ENCODE measurements at places on chromosomes 2 and 18.

- DNase-seq = no peak
Measured at GRCh38 chr2:241895712-241896641, 26.4 kb downstream of the RTP5 start.

DNA sequence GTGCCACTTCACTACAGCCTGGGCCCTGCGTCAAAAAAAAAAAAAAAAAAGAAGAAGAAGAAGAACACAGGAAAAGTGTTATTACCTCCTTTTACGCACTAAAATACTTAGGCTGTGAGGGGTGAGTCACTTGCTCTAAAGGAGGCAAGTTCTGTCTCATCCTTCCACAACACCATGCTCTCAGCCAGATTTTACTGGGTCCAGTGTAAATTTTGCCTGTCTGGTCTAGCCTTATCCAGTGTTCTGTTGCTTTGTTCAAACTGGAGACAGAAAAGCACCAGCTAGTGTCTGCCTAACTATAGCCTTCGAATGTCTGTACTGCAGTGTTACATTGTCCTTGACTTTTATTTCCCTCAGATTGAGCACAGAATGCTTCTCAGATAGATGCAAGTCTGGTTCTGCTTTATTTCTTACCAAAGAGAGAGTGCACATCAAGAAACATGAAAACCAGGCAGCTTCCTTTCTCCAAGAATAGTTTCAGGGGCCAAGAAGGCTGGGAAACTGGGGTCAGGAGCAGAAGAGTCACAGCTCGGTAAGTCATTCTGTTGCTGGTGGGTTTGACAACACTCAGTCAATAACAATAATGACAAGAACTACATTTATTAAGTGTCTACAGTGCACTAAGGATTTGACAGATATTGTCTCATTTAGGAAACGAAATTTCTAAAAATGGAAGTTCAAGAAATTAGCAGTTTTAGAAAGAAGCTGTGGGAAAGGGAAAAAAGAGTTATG, 3.1 kb upstream of the MSGN1 start:
- DNase-seq = peak; percentile 9

DNA sequence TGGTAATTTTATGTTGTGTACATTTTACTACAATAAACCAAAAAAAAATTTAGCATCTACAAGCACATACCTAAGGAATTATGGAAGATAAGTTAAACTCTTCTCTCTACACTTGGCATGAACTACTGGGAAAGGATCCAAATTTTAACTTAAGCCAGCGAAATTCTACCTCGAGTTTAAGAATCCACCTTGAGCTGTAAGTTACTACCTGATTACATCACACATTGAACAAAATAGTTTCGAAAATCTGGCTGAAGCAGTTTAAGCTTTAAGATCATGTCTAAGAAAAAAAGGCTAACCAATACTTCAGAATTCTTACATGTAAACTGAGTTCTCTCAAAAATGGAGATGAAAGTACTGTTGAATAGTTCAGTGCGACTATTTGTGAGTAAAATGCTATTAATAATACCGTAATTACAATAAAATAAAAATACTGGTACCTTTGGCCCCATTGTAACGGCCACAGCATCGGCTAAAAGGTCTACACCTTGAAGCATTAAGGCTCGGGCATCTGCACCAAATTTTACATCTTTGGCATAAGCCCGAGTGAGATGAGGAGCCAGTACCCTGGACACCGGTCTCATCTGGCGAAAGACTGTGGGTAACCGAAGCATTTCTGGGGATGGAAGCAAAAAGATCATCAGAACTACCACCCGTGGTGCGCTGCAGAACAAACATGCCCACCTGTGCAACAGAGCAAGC, 1.3 kb downstream of the HSPD1 start:
- no peak for DNase-seq

- DNase-seq = no peak
Measured at GRCh38 chr2:16960579-16960978, 294.9 kb upstream of the CYRIA start.

GRCh38 chr18:62418258-62418657, 93.1 kb downstream of the TNFRSF11A start:
- DNase-seq = no peak

DNA sequence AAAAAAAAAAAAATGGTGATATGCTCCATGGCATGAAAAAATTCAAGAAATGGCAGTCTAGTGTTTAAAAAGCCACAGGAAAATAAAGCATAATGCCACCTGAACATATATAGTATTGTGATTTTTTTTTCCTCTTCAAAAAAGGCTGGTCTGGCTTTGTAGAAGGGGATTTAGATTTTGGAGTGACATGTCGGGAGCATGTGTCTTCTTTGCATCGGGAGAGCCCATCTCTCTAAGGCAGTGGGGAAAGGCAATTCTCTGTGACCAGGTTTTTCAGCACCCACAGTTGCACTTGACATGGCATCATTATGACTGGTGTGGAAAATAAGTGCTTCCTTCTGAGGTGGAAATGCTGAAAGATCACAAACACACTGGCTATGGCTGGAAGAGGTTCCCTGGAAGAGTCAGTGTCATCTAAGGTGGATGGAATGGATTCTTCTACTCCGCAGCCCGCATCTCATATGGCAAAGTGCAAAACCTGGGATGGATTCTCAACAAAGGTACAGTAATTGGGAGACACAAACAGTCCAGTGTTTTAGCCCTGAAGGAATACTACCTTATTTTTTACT, 172.5 kb downstream of the AGAP1 start:
- DNase-seq = peak; percentile 71

DNA sequence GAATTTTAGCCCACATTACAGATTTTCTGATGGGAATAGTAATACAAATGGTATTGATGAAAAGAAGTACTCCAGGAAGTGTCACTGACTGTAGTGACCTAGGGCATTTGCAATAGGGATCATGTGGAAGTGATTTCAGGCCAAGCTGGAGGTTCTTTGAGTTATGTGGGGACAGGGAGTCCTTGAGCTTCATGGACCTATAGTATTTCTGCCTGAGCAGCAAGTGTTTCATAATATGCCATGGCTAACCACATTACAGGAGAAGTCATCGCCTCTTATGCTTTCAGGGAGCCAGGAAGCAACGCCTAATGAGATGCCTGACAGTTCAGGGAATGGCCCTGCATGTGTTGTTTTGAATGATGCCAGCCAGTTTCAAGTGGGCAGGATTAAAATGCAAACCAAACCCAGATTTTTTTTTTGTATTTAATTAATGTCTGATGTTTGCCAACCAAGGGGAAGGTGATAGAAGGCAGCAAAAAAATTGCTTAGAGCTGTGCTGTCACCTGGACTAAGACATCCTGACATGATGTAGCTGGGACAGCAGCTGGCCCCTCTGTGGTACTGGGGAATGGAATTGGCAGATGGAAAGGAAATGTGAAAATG, 109.5 kb downstream of the RAPGEF4 start:
- no peak for DNase-seq

- DNase-seq = no peak
Measured at GRCh38 chr2:71849111-71849510, 298.6 kb downstream of the CYP26B1 start.

DNA sequence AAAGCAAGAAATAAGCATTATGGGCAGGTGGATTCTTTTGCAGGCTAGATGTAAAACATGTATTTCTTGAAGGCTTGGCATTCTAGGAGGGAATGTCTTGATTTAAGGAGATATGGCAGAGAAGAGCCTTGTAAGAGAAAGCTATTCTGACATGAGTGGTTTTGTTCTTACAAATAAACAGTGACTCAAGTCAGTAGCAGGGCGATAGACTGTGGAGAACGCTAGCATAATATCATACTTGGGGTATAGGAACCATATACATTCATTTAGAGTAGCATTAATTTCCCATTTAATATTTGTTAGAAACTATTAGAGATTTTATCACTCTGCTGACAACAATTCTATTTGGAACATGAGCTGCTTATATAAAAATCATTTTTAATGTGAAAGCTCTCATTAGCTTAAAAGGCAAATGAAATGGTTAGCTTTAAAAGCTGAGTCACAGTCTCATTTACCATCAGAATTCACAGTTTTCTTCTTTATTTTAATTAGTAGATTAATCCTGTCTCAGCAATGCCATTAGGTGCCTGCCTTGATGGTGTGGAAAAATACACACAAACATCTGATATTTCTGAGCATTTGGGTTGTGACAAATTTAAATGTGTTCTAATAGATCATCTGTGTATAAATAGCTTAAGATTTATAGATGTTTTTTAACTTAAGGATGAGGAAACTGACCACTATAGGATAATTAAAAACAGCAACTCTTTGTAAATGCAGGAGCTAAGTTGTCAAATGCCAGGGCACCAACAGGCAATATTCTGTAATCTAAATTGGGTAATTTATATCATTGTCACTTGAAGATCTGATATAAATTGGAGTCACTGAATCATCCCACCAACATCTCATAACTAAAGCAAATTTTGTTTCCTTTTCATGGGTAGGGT, 276.7 kb downstream of the PLCL1 start:
- DNase-seq = no peak

DNA sequence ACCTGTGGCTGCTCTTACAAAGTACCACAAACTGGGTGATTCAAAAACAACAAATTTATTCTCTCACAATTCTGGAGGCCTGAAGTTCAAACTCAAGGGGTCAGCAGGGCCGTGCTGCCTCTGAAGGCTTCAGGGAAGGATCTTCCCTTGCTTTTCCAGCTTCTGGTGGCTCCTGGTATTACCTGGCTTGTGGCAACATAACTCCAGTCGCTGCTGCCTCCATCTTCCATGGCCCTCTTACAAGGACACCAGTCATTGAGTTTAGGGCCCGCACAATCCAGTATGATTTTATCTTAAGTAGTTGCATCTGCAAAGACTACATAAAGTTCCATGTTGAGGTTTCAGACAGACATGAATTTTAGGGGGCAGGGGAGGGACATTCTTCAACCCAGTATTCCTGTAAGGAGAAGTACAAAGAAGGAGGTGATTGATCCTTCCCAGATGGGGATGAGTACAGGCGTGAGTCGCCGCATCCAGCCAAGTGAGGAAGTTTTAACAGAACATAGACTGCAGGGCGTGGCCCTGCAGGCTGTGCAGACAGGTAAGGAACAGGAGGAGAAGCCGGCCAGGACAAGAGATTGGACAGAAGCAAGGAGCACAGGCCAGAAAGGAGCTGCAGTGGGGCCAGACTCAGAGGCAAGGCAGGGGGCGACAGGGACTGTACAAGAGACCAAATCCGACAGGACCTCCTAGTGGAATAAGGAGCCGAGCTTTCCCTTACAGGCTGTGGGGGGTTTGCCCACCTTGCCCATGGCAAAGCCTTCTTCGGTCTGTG, 44.4 kb upstream of the BZW1 start:
- DNase-seq = no peak

GRCh38 chr18:51724790-51725721, 527.6 kb upstream of the MEX3C start:
- DNase-seq = no peak

- DNase-seq = no peak
Measured at GRCh38 chr2:62415019-62415431, 91.0 kb downstream of the TMEM17 start.

DNA sequence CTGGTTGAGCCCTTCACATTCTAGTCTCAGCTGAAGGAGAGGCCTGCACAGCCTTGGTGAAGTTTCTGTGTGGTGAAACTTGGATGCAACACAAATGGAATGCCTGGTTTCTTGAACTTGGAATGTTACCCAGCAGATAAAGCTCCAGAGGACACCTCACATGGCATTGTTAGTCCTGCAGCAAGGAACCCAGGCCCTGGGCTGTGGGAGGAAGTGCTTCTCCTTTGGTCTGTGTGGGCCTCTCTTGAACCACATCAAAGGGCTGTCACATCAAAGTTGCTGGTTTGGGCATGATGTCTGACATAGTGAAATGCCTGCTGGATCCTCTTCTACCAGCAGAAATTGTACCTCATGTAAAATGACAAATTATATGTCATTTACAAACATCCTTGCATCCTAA, 198.5 kb downstream of the FHOD3 start:
- no peak for DNase-seq

DNA sequence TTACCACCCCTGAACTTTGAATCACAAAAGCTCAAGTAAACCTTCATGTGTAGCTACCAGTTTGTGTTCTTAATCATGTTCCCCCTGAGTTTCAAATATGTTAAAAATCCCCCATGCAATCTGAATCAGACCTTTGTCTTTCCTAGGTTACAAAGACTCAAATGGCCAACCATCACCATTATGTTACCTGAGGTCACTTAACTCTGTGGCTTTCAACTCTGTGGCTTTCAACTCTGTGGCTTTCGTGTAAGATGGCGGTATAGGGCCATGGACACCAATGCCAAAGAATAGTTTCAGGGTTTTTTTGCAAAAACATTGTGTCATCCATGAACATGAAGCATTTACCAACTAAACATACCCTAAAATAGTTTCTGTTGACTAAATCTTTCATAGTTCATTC, 6.7 kb downstream of the ERMN start:
- no peak for DNase-seq

Measured in NCI-H446 treated with DMSO at 0.1 percent for 48 hours (cell line).